ENCODE measurements at places on chromosomes 6 and 20.

GRCh38 chr6:81263531-81264168 is 488.8 kb downstream of the TENT5A start:
- no peak for DNase-seq

DNA sequence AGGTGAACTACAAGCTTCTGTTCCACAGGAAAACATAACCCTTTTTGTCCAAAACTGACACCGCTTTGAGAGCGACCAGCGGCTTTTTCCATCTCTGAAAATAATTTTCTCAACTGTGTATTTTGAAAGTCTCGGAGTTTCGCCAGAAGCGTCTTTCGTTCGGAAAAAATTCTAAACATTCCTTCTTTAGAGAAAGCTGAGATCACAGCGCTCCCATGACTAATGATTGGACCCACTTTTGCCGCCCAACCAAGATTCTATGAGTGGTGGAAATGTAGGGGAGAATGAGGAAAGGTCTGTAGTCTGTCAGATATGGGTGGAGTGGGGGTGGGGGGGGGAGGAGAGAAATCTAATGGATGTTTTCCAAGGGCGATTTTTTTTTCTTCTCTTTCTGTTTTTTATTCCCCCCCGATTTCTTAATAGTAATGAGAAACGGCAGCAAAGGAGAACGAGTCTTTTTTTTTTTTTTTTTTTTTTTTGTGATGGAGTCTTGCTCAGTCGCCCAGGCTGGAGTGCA is 189.3 kb downstream of the TRIM27 start:
- DNase-seq = no peak

GRCh38 chr6:39599341-39599740 is 125.9 kb downstream of the KIF6 start:
- no peak for DNase-seq

DNA sequence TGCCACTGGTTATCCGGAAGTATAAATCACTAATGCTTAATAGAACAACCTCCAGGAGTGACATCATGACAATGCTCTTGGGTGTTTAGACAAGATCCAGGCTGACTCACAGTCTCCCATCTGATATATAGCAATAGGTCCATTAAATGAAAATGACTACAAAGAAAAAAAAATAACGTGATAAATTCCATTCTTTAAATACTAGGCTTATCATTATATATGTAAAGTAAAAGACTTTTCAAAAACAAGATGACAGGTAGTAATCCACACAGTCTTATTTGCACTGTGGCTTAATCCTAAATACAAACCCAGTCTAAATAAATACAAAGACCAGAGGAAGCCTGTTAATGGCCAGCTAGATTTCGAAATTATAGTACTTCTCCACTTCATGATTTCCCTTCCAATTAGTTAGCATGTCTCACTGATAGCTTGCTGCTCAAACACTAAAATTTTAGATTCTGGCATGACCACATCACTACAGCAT is 149.1 kb upstream of the BEND3 start:
- DNase-seq = no peak

DNA sequence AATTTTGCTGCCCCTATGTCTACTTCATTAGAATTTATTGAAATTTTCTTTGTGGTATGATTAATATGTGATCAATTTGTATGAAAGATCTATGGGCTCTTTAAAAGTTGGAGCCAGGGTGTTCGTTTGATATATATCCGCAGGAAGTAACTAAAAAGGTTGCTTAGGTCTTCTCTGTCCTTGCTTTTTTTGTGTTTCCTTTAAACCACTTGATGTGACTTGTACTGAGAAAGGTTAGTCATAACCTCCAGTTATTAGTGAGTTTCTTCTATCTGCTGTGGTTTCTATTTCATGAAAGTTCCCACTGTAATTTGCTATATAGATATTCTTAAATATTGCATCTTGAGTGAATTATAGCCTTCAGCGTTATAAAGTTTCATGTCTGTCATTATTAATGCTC is 585.3 kb upstream of the ARID1B start:
- DNase-seq = no peak

- no peak for DNase-seq
These were observed 8.8 kb upstream of the NDRG3 start for GRCh38 chr20:36754656-36755222.

- no peak for DNase-seq
These were observed 524.6 kb upstream of the JARID2 start for GRCh38 chr6:14721103-14721758.

DNA sequence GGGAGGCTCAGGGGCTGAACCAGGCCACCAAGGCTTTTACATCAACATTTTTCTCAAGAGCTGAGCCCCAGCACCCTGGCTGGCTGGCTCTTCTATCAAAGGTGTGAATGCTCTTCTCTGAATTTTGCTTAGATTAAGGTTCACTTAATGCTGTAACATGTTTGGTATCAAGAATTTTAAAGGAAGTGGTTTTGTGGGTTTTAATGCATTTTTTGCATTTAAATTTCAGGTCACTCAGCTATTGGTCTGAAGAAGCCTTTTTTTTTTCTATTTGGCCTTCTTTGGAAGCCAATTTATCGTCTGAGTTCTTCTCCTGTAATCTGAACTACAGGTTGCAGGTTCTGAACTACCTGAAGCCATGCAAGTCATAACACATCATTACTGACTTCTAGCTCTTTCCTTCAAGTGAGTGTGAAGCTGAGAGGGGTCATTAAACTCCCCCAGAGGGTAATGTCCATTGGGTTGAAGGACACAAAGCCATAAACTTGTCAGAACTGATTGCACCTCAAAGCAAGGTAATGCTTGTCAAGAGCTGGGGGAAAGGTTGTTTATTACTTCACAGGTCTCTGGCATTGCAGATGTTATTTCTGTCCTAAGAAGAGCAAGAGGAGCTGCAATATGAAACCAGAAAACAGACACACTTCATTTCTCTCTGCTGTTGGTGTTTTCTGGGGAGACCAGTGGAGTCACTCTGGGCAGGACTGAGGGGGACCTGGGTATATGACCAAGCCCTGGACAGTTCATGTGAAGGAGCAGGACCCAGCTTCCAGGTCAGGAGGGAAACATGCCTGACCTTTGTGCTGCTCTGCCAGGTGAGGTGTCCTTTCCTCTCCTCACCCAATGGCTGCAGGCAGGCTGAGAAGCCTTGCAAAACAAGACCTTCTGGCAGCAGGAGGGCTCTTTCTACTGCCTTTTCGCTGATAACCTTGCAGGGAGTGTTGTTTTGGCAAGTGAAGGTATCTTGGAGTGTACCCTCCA is 26.1 kb upstream of the NEDD9 start:
- DNase-seq = no peak

DNA sequence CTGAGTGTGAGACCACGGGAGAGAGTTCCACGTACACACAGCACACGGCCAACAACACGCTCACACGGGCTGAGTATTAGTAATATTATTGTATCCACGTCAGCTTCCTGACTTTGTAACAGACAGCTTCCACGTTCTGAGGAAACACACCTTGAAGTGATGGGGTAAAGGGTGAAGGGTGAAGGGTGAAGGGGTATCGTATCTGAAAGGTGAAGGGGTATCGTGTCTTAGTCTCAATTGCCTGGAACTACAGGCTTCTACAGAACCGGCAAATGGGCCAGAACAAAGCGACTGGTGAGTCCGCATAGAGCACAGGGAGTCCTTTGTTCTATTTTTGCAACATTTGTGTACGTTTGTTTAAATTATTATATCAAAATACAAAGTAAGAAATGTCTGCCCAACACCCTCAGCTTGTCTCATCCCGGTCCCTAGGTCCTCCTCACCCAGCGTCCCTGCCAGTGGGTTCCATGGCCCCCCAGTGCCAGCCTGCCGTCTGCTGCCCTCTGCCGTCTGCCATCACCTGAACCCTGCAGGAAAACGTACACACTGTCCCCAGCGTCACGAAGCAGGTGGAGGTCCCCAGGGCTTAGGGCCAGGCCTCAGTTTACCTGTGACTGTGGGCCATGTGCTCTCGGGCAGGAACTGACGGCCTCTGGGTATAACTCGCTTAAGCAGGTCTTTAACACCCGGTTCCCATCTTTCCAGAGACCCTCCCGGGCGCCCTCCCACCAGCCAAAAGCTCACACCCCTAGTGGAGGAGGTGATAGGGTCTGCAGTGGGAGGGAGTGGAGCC is 4.4 kb upstream of the HELZ2 start:
- no peak for DNase-seq

GRCh38 chr6:13764996-13765395 is 49.4 kb downstream of the MCUR1 start:
- no peak for DNase-seq

- no peak for DNase-seq
These were observed 41.2 kb downstream of the SLC35D3 start for GRCh38 chr6:136963259-136963658.

GRCh38 chr20:11895861-11896387 is 21.8 kb upstream of the BTBD3 start:
- DNase-seq = no peak

GRCh38 chr6:149454346-149454848 is 30.4 kb downstream of the ZC3H12D start:
- no peak for DNase-seq

- no peak for DNase-seq
These were observed 132.0 kb upstream of the EEF1E1 start for GRCh38 chr6:8234321-8234720.

DNA sequence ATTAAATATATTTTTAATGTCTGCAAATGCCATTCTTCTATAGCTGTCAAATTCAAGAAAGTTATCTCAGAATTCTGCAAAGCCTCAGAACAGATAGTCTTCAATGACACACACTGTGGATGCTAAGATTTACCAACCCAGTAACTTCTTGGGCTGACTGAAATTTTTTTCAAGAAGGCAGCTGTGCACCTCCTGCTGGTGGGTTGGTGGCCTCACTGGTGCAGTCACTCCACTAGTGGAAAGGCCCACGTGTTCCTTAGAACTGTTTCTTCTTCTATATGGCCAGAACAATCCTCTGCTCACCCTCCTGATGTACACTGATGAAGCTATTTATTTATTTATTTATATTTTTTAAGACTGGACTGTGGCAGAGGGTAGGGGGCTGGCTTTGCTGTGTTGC is 28.1 kb upstream of the MTCL3 start:
- DNase-seq = no peak

- DNase-seq = no peak
These were observed 247.6 kb downstream of the DLL1 start for GRCh38 chr6:170043150-170043819.

- no peak for DNase-seq
These were observed 13.6 kb downstream of the PKIG start for GRCh38 chr20:44596010-44596409.

GRCh38 chr20:47773371-47773786 is 11.9 kb downstream of the SULF2 start:
- DNase-seq = no peak

GRCh38 chr6:71510057-71510713 is 221.6 kb downstream of the OGFRL1 start:
- no peak for DNase-seq

DNA sequence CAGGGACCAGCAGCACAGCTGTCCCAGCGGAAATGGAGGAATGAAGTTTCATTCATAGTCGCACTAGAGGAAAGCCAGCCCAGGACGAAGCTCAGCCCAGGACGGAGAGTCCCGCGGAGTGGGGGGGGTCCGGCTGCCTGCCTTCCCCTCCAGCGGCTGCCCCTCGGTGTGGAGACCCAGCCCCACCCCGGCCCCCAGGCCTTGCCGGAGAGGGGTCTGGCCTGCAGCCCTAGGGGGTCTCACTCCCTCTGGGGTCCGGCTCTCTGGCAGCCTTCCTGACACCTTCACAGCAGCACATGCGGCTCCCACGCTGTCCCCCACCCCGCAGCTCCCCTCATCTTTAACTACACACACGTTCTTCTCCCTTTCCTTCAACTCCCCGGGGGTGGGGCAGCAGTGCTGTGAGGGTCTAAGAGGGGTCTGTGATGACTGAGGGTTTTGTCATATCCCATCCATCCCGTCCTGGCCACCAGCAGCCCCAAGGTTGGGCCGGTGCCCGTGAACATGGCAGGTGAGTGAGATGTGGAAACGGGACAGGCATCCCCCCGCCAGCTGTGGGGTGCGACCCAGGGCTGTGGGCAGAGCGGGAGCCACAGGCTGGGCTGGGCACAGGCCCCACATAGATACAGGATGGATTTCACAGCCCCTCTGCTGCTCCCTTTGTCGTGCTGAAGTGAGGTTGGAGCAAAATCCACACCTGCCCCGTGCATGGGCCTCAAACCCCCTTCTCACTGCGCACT is 41.8 kb downstream of the DLL1 start:
- no peak for DNase-seq

- no peak for DNase-seq
These were observed 17.2 kb upstream of the FNDC1 start for GRCh38 chr6:159152041-159152440.

GRCh38 chr6:39520916-39521315 is 198.4 kb upstream of the KCNK16 start:
- DNase-seq = no peak

DNA sequence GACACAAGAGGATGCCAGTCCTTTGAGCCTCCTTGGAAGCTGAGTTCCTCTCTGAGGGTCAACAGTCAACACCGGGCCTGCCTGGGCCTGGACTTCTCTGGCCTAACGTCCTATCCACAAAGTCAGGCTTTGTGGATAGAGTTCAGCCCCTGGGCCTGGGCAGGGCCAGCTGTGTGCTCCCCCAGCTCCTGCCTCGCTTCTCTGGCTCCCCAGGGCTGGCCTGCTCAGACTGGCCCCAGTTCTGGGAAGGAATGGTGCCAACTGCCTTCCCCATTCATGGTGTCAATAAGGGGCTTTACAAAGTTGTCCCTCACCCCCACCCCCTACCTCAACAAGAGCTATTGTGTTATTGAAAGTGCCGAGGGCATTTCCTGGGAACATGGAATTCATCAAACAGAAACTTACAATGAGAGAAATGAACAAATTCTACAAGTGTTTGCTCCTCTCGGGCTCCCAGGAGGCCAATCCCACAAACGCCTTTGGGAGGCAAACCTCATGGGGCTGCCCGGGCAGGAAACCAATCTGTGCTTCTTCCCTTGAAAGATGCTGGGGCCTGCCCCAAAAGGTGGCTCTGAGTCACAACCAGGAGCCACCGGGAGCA is 26.5 kb upstream of the PPP1R14C start:
- DNase-seq = no peak

- DNase-seq = no peak
These were observed 106.5 kb downstream of the LY86 start for GRCh38 chr6:6694825-6695624.

- no peak for DNase-seq
These were observed 104.2 kb downstream of the ANKS1A start for GRCh38 chr6:34993213-34993612.

GRCh38 chr6:25389471-25389870 is 110.3 kb downstream of the CARMIL1 start:
- DNase-seq = no peak

GRCh38 chr6:100891079-100891478 is 9.9 kb upstream of the ASCC3 start:
- no peak for DNase-seq

DNA sequence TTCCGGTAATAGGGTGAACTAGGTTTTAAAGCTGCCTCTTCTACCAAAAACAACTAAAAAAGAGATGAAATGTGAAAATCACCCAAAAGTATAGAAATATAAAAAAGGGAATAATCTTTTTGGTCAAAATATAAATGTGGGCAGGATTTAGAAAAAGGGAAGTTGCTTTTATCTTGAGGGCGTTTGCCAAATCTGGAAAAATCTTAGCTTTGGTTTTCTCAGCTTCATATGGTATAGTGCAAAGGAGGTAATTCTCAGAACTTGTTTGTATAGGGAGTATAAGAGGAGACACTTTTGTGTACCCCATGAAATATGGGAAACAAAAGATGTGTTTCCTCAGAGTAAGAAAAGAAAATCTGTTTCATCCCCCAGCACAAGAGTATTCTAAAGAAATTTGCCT is 54.2 kb upstream of the TRIM26 start:
- no peak for DNase-seq

- no peak for DNase-seq
These were observed 6.0 kb downstream of the COL12A1 start for GRCh38 chr6:75199889-75200288.
